HT1080 (cell line): ENCODE measurements at places on chromosomes 16 and 17. TPM values are rescaled to one million over a fixed set of nuclear protein-coding genes. Genes with fewer than 3 reads are reported as not detected.

GRCh38 chr17:34378664-34379101, 15.7 kb upstream of the CCL1 start:
- DNase-seq = no peak

DNA sequence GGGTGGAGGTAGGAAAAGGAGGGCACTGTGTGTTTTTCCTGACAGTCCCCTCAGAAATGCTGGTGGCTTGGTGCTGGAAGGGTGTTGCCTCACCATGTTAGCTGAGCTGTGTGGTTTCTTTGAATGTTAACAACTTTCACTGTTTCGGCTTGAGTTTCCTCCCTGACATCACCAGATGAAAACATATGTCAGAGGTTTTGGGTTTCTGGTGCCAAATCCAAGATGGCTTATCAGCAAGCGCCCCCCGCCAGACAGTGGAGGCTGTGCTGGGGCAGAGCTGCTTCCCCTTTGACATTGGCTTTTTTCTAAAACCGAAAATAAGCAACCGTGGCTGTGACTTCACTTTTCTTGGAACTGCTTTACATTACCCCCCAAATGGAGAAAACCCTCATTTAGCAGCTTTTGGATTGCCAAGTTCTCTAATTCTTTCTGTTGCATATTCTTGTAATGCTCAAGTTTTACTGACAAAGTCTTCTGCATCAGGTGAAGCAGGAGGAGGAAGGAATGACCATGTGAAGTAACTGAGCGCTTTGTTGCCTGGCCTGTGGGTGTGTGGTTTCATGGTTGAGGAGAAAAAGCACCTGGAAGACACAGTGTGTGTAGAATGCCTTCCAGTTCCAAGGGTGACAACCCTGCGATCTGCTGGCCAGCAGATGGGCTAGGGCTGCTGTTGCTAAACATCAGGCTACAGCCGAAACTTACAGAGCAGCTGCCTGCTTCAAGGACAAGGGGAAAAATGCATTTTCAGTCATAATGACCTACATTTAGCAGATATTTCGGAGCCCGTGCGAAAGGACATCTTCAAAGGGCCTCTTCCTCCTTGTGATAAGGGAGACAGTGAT, 9.7 kb downstream of the RMI2 start:
- no peak for DNase-seq

GRCh38 chr17:36000732-36001109, 632 bp downstream of the CCL15 start:
- no peak for DNase-seq

- DNase-seq = peak; percentile 75
These were observed 108.1 kb downstream of the SNX11 start for GRCh38 chr17:48215583-48216139.

GRCh38 chr16:56828647-56829046, 36.4 kb upstream of the SLC12A3 start:
- DNase-seq = no peak

- DNase-seq = no peak
These were observed 215.1 kb downstream of the RBFOX1 start for GRCh38 chr16:7547736-7548135.

DNA sequence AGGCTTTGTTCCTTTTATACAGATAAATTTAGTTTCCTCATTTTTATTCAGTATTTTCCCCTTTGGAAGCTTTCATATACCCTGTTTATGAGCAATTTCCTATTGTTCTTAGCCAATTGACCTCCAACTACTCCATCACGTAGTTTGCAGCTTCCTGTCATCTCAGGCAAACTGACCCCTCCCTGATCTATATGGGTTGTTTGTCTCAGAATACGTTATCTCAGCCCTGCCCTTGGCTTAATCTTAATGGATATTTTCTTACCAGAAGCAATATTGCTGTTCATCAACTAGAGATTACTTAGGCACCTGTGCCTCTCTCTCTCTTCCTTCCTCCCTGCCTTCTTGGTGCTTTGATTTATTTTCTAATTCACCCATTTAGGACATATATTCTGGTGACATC, 81.2 kb downstream of the ZNF18 start:
- DNase-seq = no peak

DNA sequence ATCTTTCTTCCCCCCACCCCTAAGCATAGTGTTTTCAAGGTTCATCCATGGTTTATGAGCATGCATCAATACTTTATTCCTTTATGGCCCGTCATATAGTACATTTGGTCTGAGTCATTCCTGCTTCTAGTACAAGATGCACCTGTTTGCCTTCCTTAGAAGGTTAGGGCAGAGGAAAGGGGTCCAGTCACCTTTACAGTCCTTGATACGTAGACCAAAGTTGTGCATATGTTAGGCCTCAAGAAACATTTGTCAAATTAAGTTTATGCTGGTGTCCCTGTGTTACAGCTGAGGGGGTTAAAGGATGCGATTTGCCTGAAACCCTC, 1.4 kb downstream of the CYB5D2 start:
- DNase-seq = no peak

GRCh38 chr17:296906-297690, 55.5 kb downstream of the RPH3AL start:
- no peak for DNase-seq

DNA sequence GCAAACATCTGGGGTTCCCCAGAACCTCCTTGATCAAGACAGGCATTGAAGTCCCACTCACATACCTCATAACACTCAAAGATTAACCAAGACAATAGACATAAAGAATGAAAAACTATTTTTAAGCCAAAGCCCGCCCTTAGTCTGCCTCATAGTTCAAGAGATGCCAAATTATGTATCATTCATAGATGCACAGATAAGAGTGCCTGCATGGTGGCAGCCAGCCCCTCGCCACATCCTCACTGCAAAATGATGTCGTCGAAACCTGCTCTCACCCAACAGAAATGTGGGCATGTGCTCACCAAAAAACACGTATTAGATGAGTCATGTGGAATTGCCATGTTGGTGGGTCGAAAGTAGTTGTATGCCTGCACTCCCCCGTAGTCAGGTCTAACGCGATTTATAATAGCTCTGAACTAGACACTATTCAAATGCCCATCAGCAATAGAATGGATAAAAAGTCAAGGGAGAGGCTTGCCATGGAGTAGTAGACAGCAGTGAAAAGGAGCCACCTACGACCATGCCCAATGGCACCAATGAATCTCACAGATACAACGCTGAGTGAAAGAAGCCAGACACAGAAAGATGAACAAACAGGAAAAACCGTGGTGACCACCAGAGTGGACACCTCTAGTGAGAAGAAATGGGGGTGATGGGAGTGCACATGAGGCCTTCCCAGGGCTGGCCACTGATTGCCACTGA, 64.8 kb downstream of the C16orf95 start:
- DNase-seq = peak; percentile 31

GRCh38 chr17:50128441-50129352, 1.3 kb downstream of the SAMD14 start:
- DNase-seq = no peak

GRCh38 chr16:30874244-30874820, 19.5 kb downstream of the BCL7C start:
- DNase-seq = no peak

DNA sequence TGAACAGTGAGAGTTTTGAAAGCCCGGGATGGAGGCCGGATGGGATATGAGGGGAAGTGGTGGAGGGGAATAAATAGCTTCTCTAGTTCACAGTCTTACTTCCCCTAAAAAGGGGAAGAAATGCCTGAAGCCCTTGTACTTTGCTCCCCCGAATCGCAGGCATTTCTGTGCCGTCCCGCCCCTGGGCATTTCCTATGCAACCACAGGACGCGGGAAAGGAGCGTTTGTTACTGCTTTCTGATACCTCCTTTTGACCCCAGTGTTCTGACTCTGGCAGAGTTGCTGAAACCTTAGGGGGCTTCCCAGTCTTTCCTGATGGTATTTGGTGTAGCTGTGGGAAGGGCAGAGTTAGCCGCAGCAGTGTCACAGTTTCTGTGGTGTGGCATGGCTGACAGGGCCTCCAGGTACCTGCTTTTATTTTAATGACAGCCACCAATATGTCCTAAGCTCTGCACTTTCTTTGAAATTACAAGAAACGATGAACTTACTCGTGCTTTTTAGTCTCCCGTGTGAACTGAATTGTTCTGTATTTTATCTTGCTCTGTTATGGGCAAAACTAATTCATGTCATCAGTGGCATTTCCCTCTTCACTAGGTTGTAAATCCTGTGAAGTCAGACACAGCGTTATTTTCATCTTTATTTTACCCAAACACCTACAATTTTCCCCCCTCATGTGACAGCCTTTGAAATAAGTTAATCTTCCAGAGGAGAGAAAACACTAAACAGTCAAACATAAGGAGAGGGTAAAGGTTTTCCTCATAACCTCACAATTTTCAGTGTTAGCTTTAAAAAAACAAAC, 27.1 kb downstream of the USP10 start:
- no peak for DNase-seq

- no peak for DNase-seq
These were observed 1.2 kb downstream of the RPS15A start for GRCh38 chr16:18788828-18789514.

GRCh38 chr16:13672196-13672595, 247.8 kb upstream of the ERCC4 start:
- no peak for DNase-seq

DNA sequence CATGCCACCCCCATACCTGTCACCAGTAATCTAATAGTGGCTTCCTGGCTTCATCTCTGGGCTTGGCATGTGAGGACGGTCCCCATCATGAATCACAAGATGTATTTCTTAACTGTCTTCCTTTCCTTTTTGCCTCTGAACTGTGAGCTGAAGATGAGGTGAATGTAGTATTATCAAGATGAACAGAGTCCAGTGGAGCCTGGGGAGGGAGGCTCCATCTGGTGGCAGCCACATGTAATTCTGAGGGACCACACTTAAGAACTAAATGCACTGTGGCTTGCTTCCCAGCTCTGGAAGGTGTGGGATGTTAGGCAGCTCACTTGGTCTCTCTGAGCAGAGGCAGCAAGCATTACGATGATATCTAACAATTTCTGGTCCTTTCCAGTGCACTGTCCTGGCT, 354.9 kb upstream of the ASIC2 start:
- no peak for DNase-seq

DNA sequence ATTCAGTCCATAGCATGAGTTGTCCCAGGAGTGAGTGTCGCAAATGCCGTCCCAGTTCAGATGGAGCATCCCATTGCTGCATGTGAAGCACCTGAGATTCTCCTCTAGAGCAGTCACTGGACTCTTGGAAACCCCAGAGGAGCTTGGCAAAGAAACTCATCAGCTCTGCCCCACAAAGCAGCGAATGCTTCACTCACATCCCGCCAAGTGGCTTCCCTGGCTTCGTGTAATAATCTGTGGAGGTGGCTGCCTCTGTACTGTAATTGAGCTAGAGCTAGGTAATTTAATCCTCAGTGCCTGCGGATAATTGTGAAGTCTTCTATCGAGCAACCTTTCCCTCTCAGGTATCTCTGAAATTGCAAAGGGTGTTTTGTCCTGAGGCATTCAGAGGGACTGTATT, 107.1 kb downstream of the SNX29 start:
- DNase-seq = no peak

DNA sequence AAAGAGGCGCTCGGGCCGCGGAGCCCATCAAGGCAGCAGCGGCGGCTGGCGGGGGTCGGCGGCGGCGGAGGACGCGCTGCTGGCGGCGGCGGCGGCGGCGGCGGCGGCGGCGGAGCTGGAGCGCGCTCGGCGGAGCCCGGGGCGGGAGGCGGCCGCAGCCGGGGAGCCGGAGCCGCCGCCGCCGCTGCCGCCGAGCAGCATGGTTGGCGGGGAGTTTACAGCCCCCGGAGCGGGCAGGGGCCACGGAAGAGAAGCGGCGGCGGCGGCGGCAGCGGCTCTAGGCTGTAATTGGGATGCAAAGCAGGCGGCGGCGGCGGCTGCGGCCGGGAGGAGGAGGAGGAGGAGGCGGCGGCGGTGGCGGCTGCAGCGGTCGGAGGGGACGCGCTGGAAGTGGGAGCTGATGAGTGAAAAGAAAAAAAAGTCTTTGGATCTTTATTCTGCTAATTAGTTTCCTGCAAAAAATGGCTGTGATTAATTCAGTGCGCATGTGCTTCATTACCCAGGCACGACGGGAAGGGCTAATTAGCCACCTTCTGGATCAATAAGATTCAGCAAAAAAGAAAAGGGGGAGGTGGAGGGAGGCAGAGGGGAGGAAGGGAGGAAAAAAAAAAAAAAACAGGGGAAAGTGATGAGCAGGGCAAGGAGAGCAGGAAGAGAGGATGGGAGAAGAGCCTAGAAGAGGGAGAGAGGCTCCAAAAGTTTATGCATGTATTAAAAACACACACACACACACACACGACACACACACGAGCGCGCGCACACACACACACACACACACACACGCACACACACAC, 10.9 kb upstream of the ZFHX3 start:
- peak; percentile 74 for DNase-seq

DNA sequence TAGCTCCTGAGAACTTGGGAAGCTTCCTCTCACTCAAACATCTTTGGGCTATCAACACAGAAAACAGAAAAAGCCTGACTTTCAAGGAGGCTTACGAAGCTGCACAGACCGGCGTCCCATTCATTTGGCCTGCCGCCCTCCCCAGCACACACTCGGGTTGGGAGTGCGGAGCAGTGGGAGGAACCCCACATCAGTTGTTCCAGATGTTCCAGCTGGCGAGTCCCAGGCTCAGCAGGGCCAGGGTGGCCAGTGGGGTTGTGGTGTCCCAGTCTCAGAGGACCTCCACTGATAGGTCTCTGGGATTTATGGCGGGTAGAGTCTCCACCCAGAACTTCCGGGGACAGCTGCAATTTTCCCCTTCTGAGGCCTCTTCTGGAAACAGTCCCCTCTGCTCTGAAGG, 43.1 kb upstream of the DLX4 start:
- no peak for DNase-seq

GRCh38 chr17:46943501-46944393, 20.8 kb downstream of the GOSR2 start:
- peak; percentile 25 for DNase-seq

GRCh38 chr16:64287655-64288528, 834.0 kb downstream of the CDH11 start:
- no peak for DNase-seq

GRCh38 chr16:47143677-47144558, at the start of gene NETO2:
TSS of gene NETO2 (minus strand) at chr16:47143945. CDS start at chr16:47143612, 333 bp downstream.
- no peak for DNase-seq

- peak; percentile 79 for DNase-seq
These were observed 14.6 kb downstream of the ATP5PD start for GRCh38 chr17:75031972-75032719.

- no peak for DNase-seq
These were observed 57.8 kb downstream of the MYH10 start for GRCh38 chr17:8572764-8573163.

GRCh38 chr17:75318615-75319222, 29.5 kb upstream of the SLC25A19 start:
- no peak for DNase-seq

ODAD4 gene
- total RNA-seq = 0.10 TPM in 1 of 2 replicates, not detected in the other

RIPOR1 gene
- total RNA-seq = 17.2 and 18.2 TPM in 2 replicates

BANP gene
- total RNA-seq = 21.5 and 24.9 TPM in 2 replicates

RHBDL1 gene
- 1.1 and 1.6 TPM in 2 replicates for total RNA-seq

FGF11 gene
- 0.23 and 0.37 TPM in 2 replicates for total RNA-seq

TNP2 gene
- total RNA-seq = not detected in 2 replicates

BCAR1 gene
- 81.0 and 92.8 TPM in 2 replicates for total RNA-seq
